Endothelial cell of umbilical vein (primary cell): ENCODE measurements at places on chromosomes 1 and 21. TPM values are rescaled to one million over a fixed set of nuclear protein-coding genes. Genes with fewer than 3 reads are reported as not detected.

Gene TESK2
- 2.1 and 2.2 TPM in 2 replicates for total RNA-seq

Gene AADACL3
- total RNA-seq, result not detected in 2 replicates

Gene LAMC2
- total RNA-seq, result 0.82 and 4.0 TPM in 2 replicates

Gene LCE1E
- total RNA-seq, result not detected in 2 replicates

Gene CYP4Z1
- total RNA-seq, result not detected in 2 replicates
